Motor neuron (in vitro differentiated cells): ENCODE measurements at places on chromosomes 1 and 21. TPM values are rescaled to one million over a fixed set of nuclear protein-coding genes. Genes with fewer than 3 reads are reported as not detected.

The IFI44L gene
- total RNA-seq = 0.29 and 0.41 TPM in 2 replicates

The DMRTA2 gene
- total RNA-seq = 0.19 and 0.22 TPM in 2 replicates

The FCRL2 gene
- total RNA-seq = 0.04 and 0.23 TPM in 2 replicates

The MTARC2 gene
- not detected in 2 replicates for total RNA-seq

The CASZ1 gene
- 4.3 and 5.7 TPM in 2 replicates for total RNA-seq

The ADORA1 gene
- total RNA-seq = 3.3 TPM in 2 replicates

The LCE6A gene
- total RNA-seq = not detected in 2 replicates

The TCP10L gene
- 1.2 and 1.5 TPM in 2 replicates for total RNA-seq

The TRPM2 gene
- 0.29 and 0.33 TPM in 2 replicates for total RNA-seq

The HSPA6 gene
- total RNA-seq = 248 and 250 TPM in 2 replicates

The HSPB7 gene
- 0.45 and 1.2 TPM in 2 replicates for total RNA-seq

The OR2T11 gene
- total RNA-seq = not detected in 2 replicates

The WLS gene
- 17.3 and 19.5 TPM in 2 replicates for total RNA-seq

The RIT1 gene
- 15.0 and 16.4 TPM in 2 replicates for total RNA-seq

The SV2A gene
- 79.6 and 85.7 TPM in 2 replicates for total RNA-seq

The CAPZA1 gene
- total RNA-seq = 106 and 119 TPM in 2 replicates

The HES4 gene
- 55.9 and 66.9 TPM in 2 replicates for total RNA-seq

The FLG2 gene
- total RNA-seq = 0.07 TPM in 1 of 2 replicates, not detected in the other

The LYSMD1 gene
- 18.5 and 20.0 TPM in 2 replicates for total RNA-seq

The RGS7 gene
- total RNA-seq = 17.0 and 18.0 TPM in 2 replicates

The C1QTNF12 gene
- total RNA-seq = 1.8 and 2.6 TPM in 2 replicates

The OLFML3 gene
- 3.7 and 3.9 TPM in 2 replicates for total RNA-seq

The PLEKHN1 gene
- total RNA-seq = 0.31 TPM in 1 of 2 replicates, not detected in the other

The HSD3B2 gene
- total RNA-seq = 0.19 TPM in 1 of 2 replicates, not detected in the other

The NDUFV3 gene
- 37.1 and 40.6 TPM in 2 replicates for total RNA-seq

The RGS1 gene
- total RNA-seq = 0.16 TPM in 1 of 2 replicates, not detected in the other

The SPOCD1 gene
- total RNA-seq = 1.2 and 2.1 TPM in 2 replicates

The CAPN8 gene
- 0.71 and 1.5 TPM in 2 replicates for total RNA-seq

The RBM11 gene
- 10.9 and 11.5 TPM in 2 replicates for total RNA-seq

The ETV3L gene
- 0.47 and 0.78 TPM in 2 replicates for total RNA-seq

The NCF2 gene
- 1.6 and 2.3 TPM in 2 replicates for total RNA-seq

The SWT1 gene
- 7.3 and 9.8 TPM in 2 replicates for total RNA-seq

The SEMA4A gene
- 0.85 and 4.7 TPM in 2 replicates for total RNA-seq

The ANGPTL1 gene
- 0.25 and 0.59 TPM in 2 replicates for total RNA-seq

The GOLT1A gene
- total RNA-seq = 0.50 and 1.1 TPM in 2 replicates

The CXADR gene
- total RNA-seq = 30.7 and 31.7 TPM in 2 replicates

The IGSF3 gene
- total RNA-seq = 31.5 and 32.0 TPM in 2 replicates

The PDZK1IP1 gene
- total RNA-seq = not detected in 2 replicates

The SLC22A15 gene
- total RNA-seq = 3.2 and 3.8 TPM in 2 replicates

The CALML6 gene
- total RNA-seq = 1.1 and 1.3 TPM in 2 replicates

The LENEP gene
- total RNA-seq = 3.3 and 3.4 TPM in 2 replicates

The TSACC gene
- 2.4 TPM in 1 of 2 replicates, not detected in the other for total RNA-seq

The LAPTM5 gene
- 0.49 and 0.60 TPM in 2 replicates for total RNA-seq

The ATP13A2 gene
- 61.3 and 65.0 TPM in 2 replicates for total RNA-seq

The KRTAP13-4 gene
- total RNA-seq = not detected in 2 replicates

The ARMH1 gene
- total RNA-seq = 2.5 and 3.4 TPM in 2 replicates

The YARS1 gene
- total RNA-seq = 224 and 239 TPM in 2 replicates

The LRRC38 gene
- 0.85 TPM in 1 of 2 replicates, not detected in the other for total RNA-seq

The CD101 gene
- 1.5 and 2.5 TPM in 2 replicates for total RNA-seq

The HTR6 gene
- total RNA-seq = 0.16 TPM in 1 of 2 replicates, not detected in the other

The SNAPIN gene
- 50.4 and 57.1 TPM in 2 replicates for total RNA-seq

The NBPF15 gene
- total RNA-seq = 25.2 and 34.6 TPM in 2 replicates

The TINAGL1 gene
- total RNA-seq = 0.92 and 1.7 TPM in 2 replicates

The STIL gene
- 2.5 and 3.2 TPM in 2 replicates for total RNA-seq

The SHISA4 gene
- total RNA-seq = 4.7 and 6.5 TPM in 2 replicates

The NBPF4 gene
- 0.19 TPM in 1 of 2 replicates, not detected in the other for total RNA-seq

The NTMT2 gene
- total RNA-seq = 0.54 TPM in 1 of 2 replicates, not detected in the other
